Fibroblast of lung (primary cell): ENCODE measurements at places on chromosomes 6 and 20.
A peak's percentile ranks its signal among the peaks of the same experiment; 100 is the strongest.

DNA sequence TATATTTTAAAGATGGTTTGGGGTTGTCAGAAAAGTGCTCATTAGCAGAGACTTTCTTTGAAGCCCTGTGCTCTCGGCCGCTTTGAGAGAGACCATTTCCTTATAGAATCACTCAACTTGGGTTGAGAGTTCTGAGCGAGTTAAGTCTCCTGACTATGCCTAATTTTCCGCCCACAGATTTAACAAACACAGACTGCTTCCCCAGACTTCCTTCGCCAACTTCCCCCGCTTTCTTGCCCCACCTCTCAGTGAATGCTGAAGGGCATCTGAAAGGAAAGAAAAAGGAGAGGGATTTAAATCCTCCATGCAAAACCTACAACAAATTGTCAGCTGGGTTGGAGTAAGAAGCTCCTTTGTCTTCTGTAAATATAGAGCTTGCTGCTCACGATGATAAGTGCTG lies 224.0 kb downstream of the EYA2 start:
- DNase-seq, result no peak

GRCh38 chr20:32634041-32634805 lies 39.5 kb downstream of the C20orf203 start:
- DNase-seq, result no peak

- DNase-seq, result peak; percentile 54
Measured at GRCh38 chr6:26329763-26330511, 35.1 kb upstream of the BTN3A2 start.

DNA sequence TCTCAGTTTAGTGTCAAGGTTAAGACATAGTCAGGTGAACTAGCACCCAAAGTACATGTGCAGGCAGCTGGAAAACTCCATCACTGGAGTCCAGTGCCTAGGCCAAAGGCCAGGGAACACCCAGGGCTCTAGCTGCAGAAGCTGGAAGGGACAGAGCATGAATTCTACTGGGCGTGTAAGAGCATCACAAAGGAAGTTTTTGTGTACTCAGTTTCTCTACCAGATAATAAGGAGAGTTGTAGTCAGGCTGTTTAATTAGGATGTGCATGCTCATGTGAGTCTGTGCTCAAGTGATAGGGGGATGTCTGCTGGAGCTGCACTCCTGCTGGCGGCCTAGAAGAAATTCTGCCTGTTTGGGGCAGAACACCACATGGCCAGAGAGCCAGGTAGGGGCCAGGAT lies 8.1 kb downstream of the L3MBTL1 start:
- no peak for DNase-seq
